ENCODE measurements at places on chromosomes 2 and 18. TPM values are rescaled to one million over a fixed set of nuclear protein-coding genes. Genes with fewer than 3 reads are reported as not detected.

Gene RGPD3
- 0.08 TPM for total RNA-seq

Gene SMYD5
- 24.7 TPM for total RNA-seq

Gene KCTD1
- 10.1 TPM for total RNA-seq

Gene RAB1A
- 106 TPM for total RNA-seq

Gene SAP130
- 19.9 TPM for total RNA-seq

Gene VPS54
- 12.7 TPM for total RNA-seq

Gene CCDC93
- total RNA-seq: 26.9 TPM

Gene CCDC150
- 1.5 TPM for total RNA-seq

Gene CFAP53
- 0.48 TPM for total RNA-seq

Gene TRABD2A
- total RNA-seq: 0.54 TPM

Gene DCDC2C
- total RNA-seq: not detected

Gene TYMS
- 1.9 TPM for total RNA-seq

Gene MOGAT1
- total RNA-seq: 0.24 TPM

Gene ATIC
- 36.8 TPM for total RNA-seq

Gene LRRC30
- total RNA-seq: not detected

Gene SLC25A12
- 91.2 TPM for total RNA-seq

Gene FSIP2
- 0.40 TPM for total RNA-seq

Gene FAM161A
- total RNA-seq: 1.9 TPM

Gene COL3A1
- total RNA-seq: 180 TPM

Gene ANKRD30BL
- not detected for total RNA-seq

Gene ZNF396
- total RNA-seq: 1.0 TPM

Gene ARL4C
- total RNA-seq: 1.7 TPM

Gene XIRP2
- 537 TPM for total RNA-seq

Gene PAIP2B
- total RNA-seq: 30.7 TPM

Gene IL1RL2
- 0.35 TPM for total RNA-seq

Gene FBXO48
- total RNA-seq: 0.92 TPM

Gene KRTCAP3
- total RNA-seq: not detected

Gene ACKR3
- 36.6 TPM for total RNA-seq

Gene MAP2
- total RNA-seq: 42.1 TPM

Gene PTRHD1
- 23.2 TPM for total RNA-seq

Gene TRIM43
- not detected for total RNA-seq

Gene UGT1A3
- total RNA-seq: not detected

Gene SLC20A1
- 26.1 TPM for total RNA-seq

Gene SPP2
- not detected for total RNA-seq

Gene SCLY
- total RNA-seq: 8.8 TPM

Gene MYCN
- 0.43 TPM for total RNA-seq

Gene IL1A
- not detected for total RNA-seq

Gene OSR1
- 1.4 TPM for total RNA-seq

Gene LRP2
- 0.30 TPM for total RNA-seq

Gene ALPG
- total RNA-seq: not detected

Gene C1QL2
- total RNA-seq: not detected

Gene HTRA2
- 25.0 TPM for total RNA-seq

Gene ABHD1
- total RNA-seq: 1.1 TPM

Gene CHRNG
- total RNA-seq: not detected

Gene MYO3B
- 0.05 TPM for total RNA-seq

Gene HOXD3
- total RNA-seq: 1.0 TPM

Gene ANKRD62
- not detected for total RNA-seq

Gene LAMA1
- total RNA-seq: 0.40 TPM

Gene EFR3B
- total RNA-seq: 8.9 TPM

Gene RFX8
- not detected for total RNA-seq

Gene LIMS3
- total RNA-seq: 6.4 TPM

Gene SIX2
- total RNA-seq: 0.89 TPM

Gene VSNL1
- 42.7 TPM for total RNA-seq

Gene CIB4
- not detected for total RNA-seq

Gene KCNJ3
- 3.4 TPM for total RNA-seq

Gene FEV
- not detected for total RNA-seq

Gene SP5
- total RNA-seq: 0.92 TPM
